ENCODE measurements at places on chromosomes 16 and 17.

GRCh38 chr17:57925361-57925990, 29.7 kb downstream of the CUEDC1 start:
- no peak for DNase-seq

GRCh38 chr16:85878875-85879274, 20.1 kb upstream of the IRF8 start:
- no peak for DNase-seq

GRCh38 chr17:83028851-83029250, 50.6 kb upstream of the METRNL start:
- no peak for DNase-seq

DNA sequence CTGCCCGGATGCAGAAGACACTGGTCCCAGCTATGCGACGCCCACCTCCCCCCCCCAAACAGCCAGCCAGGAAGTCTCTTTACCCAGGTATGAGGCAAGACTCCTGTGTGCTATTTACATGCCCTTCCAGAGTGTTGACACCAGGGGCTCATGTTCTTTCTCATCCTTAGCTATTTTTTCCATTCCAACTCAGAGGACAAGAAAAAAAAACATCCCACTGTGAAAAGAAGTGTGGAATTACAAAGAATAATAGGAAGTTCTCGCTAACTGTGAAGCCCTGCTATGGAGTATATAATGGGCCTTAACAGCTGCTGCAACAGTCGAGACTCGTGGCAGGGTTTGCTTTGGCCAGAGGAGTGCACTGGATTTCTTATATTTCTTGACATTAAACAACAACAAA, 584.9 kb downstream of the CDH13 start:
- no peak for DNase-seq

- no peak for DNase-seq
Measured at GRCh38 chr17:21400816-21401593, 24.8 kb downstream of the KCNJ12 start.

DNA sequence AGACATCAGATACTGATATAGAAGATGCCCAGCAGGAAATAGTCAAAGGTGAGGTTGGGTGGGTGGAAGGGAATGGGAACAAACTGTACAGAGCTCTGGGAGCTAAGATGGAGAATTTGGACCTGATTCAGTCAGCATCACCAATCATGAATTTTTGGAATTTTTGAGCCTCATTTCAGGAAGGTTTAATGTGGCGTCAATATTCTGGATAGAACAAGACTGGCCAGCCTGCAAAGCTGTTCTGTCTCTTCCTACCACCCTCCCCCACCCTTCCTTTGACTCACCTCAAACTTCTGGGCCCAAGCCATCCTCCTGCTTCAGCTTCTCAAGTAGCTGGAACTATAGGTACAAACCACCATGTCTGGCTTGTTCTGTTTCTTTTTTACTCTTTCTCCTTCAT, 32.6 kb downstream of the CTCF start:
- no peak for DNase-seq

Measured in MM.1S (cell line).